ENCODE measurements at places on chromosomes 7 and 10.

DNA sequence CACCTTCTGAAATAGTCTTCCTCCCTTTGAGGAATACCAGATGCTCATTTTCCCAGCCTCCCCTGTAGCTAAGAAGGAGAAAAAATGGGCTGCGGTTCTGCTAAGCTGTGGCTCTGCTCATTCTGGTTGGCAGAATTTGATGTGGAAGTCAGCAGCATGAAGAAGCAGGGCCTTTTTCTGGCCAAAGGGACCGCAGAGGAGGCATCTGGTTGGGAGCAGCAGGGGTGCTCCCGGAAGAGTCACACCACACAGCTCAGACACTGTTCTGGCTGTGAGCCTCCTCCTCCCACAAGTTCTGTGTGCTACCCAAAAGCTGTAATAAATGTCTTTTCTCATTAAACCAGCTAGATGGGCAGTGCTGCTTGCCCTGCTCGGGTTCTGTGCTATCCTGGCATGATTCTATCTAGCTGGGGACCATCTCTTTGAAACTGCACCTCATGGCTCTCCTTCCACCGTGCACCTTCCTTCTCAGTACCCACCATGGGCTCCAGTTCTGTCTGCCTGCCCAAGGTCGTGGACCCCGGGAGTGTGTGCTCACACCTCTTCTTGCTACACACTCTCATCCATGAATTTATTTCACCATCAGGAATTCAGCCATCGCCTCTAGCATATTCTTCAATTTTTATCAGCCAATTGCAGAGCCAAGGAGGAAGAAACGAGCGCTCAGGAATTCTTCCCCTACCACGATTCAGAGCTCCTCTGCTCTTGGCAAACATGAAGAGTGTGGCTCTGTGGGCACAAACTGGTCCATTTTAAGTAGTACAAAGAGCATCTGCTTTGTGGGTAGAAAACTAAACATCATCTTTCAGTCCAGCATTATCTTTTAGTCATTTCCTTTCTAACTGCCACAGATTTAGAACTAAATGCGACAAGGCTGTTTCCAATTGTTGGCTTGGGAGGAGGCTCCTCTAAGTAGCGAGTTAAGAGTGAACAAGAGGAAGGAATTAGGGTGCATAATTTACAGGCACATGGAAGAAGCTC lies 76.9 kb downstream of the FAM171A1 start:
- no peak for DNase-seq

- DNase-seq: no peak
Observed at GRCh38 chr7:117362294-117362888, 39.5 kb upstream of the WNT2 start.

GRCh38 chr10:73379064-73379748 lies 20.5 kb upstream of the CFAP70 start:
- DNase-seq: no peak

- DNase-seq: no peak
Observed at GRCh38 chr7:37786741-37787569, 61.4 kb upstream of the NME8 start.

- DNase-seq: no peak
Observed at GRCh38 chr10:78475437-78475836, 441.8 kb downstream of the RPS24 start.

- no peak for DNase-seq
Observed at GRCh38 chr7:33425929-33426678, 296.7 kb downstream of the BBS9 start.

GRCh38 chr10:16949816-16950215 lies 132.6 kb upstream of the RSU1 start:
- DNase-seq: no peak

GRCh38 chr7:44909596-44910389 lies 24.5 kb upstream of the PURB start:
- DNase-seq: no peak

DNA sequence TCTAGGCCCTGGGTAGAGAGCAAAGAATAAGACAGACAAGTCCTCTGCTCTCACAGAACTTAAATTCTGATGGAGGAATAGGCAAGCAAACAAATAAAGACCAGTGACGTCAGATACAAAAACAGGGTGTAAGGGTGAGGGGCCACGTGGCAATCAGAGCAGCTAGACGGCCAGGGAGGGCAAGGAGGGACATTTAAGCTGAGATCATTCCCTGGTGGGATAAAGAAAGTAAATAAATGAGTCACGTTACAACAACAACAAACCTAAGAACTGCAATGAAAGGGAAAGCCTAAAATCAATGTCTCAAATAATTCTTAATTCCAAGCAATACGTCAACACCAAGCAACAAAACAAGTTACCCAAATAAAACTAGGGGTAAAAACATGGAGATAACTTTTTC lies 21.8 kb downstream of the STN1 start:
- DNase-seq: no peak

GRCh38 chr10:102644646-102645387 lies 538 bp downstream of the TRIM8 start:
- DNase-seq: peak; percentile 87

DNA sequence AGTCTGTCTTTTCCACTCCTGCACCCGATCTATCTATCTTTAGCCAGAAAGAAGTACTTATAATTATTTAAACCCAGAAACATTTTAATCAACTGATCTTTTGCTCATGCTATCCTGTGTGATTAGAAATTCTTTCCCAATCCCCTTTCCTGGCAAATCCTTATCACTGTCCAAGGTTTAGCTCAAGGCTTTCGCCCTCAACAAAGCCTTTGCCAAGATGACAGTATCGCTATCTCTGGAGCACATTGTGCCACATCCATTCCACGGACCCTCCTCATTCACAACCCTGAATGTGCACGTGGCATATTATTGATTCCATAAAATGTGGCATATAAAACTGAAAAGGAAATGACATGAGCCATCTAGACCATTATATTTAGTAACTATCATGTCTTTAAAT lies 71.3 kb downstream of the PTN start:
- no peak for DNase-seq

- no peak for DNase-seq
Observed at GRCh38 chr10:127578259-127578960, 29.3 kb downstream of the NPS start.

GRCh38 chr10:17023386-17024298 lies 106.0 kb downstream of the CUBN start:
- DNase-seq: peak; percentile 94

DNA sequence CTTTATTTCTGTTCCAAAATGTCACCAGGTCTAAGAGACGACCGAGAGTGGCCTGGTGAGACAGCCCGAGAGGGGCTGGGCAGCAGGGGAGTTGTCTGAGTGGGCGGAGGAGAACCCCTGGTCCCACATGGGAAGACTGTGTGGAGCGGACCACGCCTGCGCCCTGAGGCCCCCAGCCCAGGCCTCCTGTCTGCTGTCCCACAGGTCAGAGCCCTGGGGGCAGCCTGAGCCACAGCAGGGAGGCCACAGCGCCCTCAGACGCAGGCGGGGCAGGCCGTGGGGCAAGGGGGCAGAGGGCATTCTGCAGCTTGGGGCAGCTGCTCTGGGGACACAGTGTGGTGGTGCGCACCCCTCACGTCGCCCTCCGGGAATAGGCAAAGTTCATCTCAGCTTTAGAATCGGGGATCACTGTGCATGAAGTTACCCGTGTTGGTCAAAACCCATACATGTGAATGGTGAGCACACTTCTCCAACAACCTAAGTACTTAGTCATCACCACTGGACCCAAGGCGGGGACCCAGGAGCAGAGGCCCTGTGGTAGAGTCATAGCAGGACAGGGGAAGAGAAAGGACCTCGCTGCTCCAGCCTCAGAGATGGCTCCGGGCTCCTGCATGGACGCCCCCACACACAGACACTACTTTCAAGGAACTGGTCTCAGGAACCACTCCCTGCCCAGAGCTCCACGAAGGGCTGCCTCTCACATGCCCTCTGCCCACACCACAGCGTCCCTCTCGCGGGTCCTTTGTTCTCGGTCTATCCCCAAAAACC lies 214.7 kb downstream of the ELFN1 start:
- no peak for DNase-seq

GRCh38 chr10:119807960-119808697 lies 64.5 kb downstream of the MCMBP start:
- DNase-seq: peak; percentile 51

GRCh38 chr10:7945469-7946187 lies 108.9 kb upstream of the GATA3 start:
- DNase-seq: no peak

- DNase-seq: no peak
Observed at GRCh38 chr7:116653646-116654045, 18.4 kb upstream of the MET start.

- DNase-seq: no peak
Observed at GRCh38 chr10:60905580-60905979, 38.4 kb downstream of the RHOBTB1 start.

GRCh38 chr10:55369670-55370420 lies 568.8 kb upstream of the PCDH15 start:
- no peak for DNase-seq

DNA sequence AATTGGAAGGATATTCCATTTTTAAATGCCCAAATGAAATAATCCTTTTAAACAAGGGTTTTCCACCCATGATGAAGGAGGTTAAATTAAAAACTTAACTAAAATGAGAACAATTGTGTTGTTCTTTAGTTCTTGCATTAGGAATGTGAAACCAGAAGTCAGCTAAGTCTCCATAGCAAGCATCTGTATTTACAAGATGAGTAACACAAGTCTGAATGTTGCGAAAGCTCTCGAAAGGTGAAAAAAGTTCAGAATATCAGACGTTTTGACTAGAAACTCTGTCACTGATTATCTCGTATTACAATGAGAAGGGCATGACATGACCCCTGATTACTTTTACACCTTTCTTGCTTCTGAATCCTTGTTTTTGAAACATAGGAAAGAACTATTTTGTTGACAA lies 149.6 kb downstream of the BICC1 start:
- DNase-seq: no peak

DNA sequence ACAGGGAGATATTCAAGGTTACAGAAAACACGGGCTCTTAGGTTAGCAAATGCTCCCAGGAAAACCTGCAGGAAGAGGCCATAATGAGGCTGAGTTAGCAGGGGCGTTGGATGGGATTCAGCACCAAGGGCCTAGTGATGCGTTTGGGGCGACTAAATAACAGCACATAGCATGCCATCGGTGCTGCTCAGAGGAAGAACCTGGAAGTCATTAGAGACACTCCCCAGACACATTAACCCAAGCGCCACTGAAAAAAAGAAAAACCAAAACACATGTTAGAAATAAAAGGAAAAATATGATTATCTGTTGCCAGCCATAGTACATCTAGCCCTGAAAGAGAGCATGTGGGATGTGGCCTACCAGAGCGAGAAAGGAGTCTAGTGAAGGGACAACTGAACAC lies 28.8 kb upstream of the OPALIN start:
- no peak for DNase-seq

GRCh38 chr10:6769704-6770417 lies 189.8 kb upstream of the PRKCQ start:
- DNase-seq: no peak

DNA sequence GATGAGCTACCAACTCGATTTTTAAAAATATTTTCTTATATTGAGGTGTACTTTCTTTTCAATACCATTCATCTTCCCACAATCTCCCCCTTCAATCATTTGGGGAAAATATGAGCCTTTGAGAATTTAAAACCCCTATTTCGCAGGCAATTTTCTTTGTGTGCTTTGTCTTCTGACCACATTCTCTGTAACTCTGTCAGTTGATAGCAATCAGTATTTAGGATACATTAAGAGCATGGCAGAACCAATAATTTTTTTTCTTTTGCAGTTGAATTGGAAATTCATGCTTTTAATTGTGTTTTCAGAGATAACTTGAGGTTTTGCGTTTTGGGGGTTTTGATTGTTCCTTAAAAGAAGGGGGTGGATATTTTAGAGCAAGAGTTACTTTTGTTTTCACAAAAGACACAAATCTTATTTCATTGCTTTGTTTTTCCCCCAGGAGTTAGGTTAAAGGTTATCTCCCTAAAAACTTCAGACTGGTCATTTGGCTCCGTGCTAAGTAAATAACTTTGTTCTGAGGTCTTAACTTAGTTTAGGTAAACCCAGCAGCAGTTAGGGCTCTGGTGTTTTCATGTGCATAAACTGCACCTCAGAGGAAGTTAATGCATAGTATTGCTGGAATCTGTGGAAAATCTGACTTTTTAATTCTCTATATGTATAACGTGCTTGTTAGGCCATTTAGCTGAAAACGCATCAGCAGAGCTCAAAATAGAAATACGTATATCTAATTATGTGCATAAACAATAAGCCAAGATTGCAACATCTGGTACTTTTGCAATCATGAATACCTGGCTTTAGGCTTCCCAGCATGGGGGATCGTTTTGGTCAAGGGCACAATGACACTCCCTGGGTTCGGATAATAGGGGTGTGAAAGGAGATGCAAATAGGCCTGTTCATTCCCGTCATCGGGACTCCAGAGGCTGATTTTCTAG lies 676.4 kb upstream of the ANKRD30A start:
- DNase-seq: no peak

DNA sequence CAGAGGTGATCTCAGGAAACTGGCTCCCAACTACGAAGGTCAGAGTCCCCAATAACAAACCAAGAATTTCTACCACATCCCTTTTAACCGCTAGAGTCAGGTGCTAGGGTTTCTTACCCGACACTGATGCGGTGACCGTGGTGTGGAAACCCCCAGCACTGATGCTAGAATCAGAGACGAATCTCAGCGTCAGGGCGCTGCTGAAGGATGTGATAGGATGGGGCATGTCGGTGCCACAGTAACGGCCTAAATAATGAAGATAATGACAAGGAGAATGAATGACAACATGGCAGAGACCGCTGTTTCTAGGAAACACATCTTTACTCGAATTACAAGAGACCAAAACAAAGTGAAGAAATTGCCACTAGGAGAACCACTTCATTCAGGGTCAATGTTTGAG lies 131.1 kb upstream of the RSU1 start:
- DNase-seq: peak; percentile 71

DNA sequence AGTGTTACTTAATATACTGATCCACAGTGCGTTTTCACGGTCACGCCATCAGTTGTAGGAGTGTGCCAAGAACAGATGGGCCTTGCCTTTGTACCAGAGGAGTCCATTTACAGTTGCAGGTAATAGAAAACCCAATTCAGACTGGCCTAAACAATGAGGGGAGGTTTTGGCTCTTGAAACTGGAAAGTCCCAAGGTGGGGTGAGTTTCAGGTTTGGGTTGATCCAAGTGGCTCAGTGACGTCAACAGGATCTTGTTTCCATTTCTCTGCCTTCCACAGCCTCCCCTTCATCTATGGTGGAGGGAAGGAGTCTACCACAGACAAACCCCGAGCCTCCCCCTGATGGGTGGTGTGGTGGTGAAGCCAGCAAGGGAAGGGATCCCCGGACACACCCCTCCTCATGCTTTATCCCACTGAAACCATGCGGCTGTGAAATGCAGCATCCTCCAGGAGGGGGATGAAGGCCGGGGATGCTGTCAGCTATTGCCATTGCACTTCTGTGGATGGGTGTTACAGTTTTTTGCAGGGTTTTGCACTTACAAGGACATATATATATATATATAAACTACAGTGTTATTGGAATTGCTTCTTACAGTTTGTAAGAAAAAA lies 14.8 kb upstream of the SH2D4B start:
- no peak for DNase-seq

- no peak for DNase-seq
Observed at GRCh38 chr7:151091988-151092387, 5.7 kb downstream of the AGAP3 start.

GRCh38 chr7:35285799-35286198 lies 31.9 kb upstream of the TBX20 start:
- no peak for DNase-seq
